ENCODE measurements at places on chromosomes 11 and 22. TPM values are rescaled to one million over a fixed set of nuclear protein-coding genes. Genes with fewer than 3 reads are reported as not detected.

The ABTB2 gene
- total RNA-seq = 2.3 TPM

The MRGPRF gene
- under 0.01 TPM for total RNA-seq

The CREB3L1 gene
- total RNA-seq = 0.10 TPM

The OLFML1 gene
- not detected for total RNA-seq

The NXPE2 gene
- not detected for total RNA-seq

The MAPK1 gene
- total RNA-seq = 30.0 TPM

The MUC15 gene
- total RNA-seq = not detected

The KRTAP5-9 gene
- total RNA-seq = not detected

The LDHA gene
- total RNA-seq = 230 TPM

Measured in mononuclear cell (primary cell).